ENCODE measurements at places on chromosomes 3 and 15. TPM values are rescaled to one million over a fixed set of nuclear protein-coding genes. Genes with fewer than 3 reads are reported as not detected.

DNA sequence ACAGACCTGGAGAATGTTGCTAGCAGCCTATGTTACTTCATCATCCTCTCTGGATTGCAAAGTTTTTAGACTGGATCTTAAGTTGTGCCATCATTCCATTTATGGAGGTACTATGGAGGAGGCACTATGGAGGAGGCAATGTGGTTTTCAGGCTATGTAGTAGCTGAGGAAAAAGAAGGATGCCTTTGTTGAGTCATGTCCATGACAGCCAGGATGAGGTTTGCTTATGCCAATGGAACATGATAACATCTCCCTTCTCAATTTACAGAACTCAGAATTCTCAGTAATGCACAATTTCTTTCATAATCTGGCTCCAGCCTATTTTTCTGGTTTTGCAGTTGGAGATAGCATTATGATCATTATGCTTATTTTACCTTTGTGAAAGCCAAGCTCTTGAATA is 65.9 kb upstream of the TMEM108 start:
- no peak overlapping the region for H3K27ac ChIP-seq
- no peaks in the 10 kb centered on the region for H3K4me1 ChIP-seq
- H3K27me3 ChIP-seq: peaks cover 16% of the 10 kb centered on the region
- DNase-seq: no peak
- H3K36me3 ChIP-seq: no peaks in the 10 kb centered on the region
- H3K4me3 ChIP-seq: no peak overlapping the region

DNA sequence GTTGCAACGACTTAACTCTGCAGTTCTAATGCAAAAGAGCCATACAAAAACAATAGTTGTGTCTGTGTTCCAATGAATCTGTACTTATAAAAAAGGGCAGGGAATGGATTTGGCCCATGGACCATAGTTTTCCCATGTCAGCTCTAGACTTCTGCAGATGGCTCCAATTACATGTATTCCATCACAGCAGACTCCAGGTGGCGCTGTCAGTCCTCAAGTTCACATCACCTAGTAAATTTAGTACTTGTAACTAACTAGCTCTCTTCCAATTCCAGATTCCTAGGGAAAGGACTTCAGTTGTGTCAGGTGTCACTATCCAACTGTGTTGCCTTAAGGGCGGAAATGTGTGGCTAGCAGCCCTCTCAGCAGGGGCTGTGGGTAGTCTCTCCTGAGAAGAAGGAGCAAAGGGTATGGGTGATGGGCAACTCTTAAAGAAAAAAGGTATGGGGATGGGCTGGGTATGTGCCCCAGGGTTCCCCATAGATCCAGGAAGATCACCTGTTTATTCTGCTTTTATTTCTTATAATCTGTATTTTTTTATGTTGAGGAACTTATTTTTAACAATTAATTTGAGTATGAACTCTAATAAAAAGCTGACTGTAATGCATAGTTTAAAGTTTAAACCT is 36.2 kb downstream of the BBS4 start:
- H3K27ac ChIP-seq: no peak overlapping the region
- peaks cover 30% of the 10 kb centered on the region for H3K36me3 ChIP-seq
- no peaks in the 10 kb centered on the region for H3K4me1 ChIP-seq
- H3K27me3 ChIP-seq: no peaks in the 10 kb centered on the region
- no peak for DNase-seq

DNA sequence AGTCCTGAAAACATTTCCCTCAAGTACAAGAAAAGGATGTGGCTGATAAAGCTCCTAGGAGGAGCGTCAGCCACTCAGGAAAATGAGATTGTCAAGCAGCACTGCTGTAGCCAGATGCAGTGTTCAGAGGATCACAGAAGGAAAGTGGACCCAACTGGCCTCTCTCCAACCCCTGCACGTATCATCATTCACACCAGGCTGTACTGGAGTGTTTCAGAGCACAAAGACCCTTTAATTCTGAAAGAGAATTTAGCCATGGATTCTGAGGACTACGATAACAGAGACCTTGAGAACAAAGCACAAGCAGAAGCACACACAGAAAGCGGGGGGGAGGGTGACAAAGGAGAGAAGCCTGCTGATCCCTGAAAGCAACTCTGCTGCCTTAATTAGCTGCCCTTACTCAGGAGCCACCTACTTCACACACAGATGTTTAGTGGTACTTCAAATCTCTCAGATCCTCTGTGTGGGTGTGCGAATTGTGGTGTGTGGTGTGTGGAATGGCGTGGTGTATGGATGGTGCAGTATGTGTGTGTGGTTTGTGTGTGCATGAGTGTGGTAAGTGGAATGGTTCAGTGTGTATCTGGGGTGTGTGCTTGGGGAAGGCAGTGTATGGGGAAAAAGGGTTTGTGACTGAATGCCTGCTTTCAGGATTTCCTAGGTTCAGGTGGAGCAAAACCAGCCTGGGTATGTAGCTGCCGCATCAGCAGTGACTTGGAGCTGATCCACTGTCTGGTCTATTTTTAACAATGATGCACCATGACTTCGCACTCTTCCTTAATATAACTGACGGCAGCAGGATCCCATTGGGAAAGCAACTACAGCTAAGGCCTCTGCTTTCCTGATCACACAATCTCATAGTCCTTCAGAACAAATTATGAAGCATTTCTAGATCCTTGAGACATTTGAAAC is 192.5 kb downstream of the RSL24D1 start:
- no peak overlapping the region for H3K27ac ChIP-seq
- H3K4me3 ChIP-seq: no peak overlapping the region
- no peak for DNase-seq
- no peaks in the 10 kb centered on the region for H3K27me3 ChIP-seq

GRCh38 chr3:195087328-195087727 is 183.6 kb downstream of the XXYLT1 start:
- DNase-seq: no peak
- H3K27me3 ChIP-seq: no peaks in the 10 kb centered on the region
- H3K4me3 ChIP-seq: peak overlapping the region; percentile 55
- H3K27ac ChIP-seq: no peak overlapping the region
- H3K4me1 ChIP-seq: peaks cover 20% of the 10 kb centered on the region

GRCh38 chr15:57184502-57184901 is 191.8 kb upstream of the CGNL1 start:
- no peak overlapping the region for H3K4me3 ChIP-seq
- no peaks in the 10 kb centered on the region for H3K27me3 ChIP-seq
- H3K36me3 ChIP-seq: peaks cover 27% of the 10 kb centered on the region
- DNase-seq: no peak

- DNase-seq: no peak
- H3K36me3 ChIP-seq: no peaks in the 10 kb centered on the region
- H3K4me1 ChIP-seq: no peaks in the 10 kb centered on the region
- H3K4me3 ChIP-seq: no peak overlapping the region
These were observed 140.1 kb downstream of the OCA2 start for GRCh38 chr15:27958911-27959578.

DNA sequence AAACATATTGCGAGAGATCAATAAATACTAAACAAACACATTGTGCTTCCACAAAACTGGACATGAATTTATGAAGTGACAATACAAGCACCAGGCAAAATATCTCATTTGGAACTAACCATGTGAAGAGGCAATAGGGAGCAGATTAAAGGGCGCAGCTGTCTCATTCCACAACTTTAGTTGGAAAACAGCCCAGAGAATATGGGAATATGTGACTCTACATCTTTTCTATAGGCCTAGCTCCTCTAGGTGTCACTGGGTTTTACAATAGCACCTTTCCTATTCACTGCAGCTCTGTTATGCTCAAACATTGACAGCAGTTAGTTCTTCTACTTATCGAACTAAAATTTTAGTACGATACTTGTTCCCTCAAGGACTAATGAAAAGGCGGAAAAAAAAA is 866.3 kb upstream of the GBE1 start:
- peaks cover 3% of the 10 kb centered on the region for H3K4me1 ChIP-seq
- DNase-seq: no peak
- H3K27ac ChIP-seq: no peak overlapping the region
- peaks cover 2% of the 10 kb centered on the region for H3K36me3 ChIP-seq
- no peak overlapping the region for H3K4me3 ChIP-seq

DNA sequence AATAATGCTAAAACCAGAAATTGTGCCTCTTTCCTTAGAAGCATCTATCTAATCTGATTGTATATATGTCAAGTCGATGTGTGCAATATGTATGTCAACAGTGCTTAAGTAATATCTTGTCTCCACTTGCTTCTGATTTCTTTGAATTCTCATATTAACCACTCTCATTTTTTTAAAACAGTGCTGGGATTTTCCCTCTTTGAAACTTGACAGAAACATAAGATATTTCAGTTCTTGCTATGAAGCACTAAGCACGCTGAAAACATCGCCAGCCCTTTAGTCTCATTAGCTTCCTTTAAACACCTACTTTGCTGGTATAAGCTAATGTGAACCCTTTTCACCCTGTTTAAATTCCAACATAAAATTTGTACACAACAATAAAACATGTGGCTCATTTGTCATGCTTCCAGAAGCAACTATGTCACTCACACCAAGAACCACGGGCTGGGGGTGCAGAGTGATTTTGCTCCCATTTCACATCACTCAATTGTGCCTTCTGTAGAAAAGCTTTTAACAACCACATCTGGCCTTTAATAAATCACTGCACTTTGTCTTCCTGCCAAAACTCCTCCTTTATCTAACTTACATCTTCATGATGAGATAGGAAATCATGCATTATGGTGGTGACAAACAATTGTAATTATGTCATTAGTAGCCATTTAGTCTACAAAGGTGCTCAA is 185.2 kb downstream of the FOXP1 start:
- H3K27me3 ChIP-seq: no peaks in the 10 kb centered on the region
- H3K4me3 ChIP-seq: no peak overlapping the region
- DNase-seq: no peak
- H3K4me1 ChIP-seq: peaks cover 47% of the 10 kb centered on the region
- peaks cover 5% of the 10 kb centered on the region for H3K36me3 ChIP-seq
- no peak overlapping the region for H3K27ac ChIP-seq

DNA sequence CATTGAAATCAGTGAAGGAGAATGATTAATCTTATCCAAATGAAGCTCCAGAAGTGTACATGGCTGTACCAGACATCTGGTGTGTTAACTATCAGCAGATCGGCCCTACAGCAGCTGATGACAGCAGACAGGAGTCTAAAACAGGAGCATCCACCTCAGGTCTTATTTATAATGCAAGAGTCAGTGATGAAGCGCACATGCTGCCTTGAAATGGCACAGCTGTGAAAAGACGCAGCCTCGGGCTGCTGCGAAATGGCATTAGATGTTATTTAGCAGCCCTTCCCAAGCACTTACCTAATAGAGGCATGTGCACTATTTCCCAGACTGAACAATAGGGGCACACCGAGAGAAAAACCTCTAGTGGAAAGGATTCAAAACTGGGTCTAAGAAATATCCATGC is 472.3 kb upstream of the CBLB start:
- no peak overlapping the region for H3K27ac ChIP-seq
- H3K4me3 ChIP-seq: no peak overlapping the region
- no peak for DNase-seq

GRCh38 chr3:47057212-47057671 is 77.8 kb downstream of the NBEAL2 start:
- peaks cover 40% of the 10 kb centered on the region for H3K36me3 ChIP-seq
- H3K27ac ChIP-seq: no peak overlapping the region
- H3K27me3 ChIP-seq: no peaks in the 10 kb centered on the region
- H3K4me3 ChIP-seq: no peak overlapping the region
- peaks cover 2% of the 10 kb centered on the region for H3K4me1 ChIP-seq

DNA sequence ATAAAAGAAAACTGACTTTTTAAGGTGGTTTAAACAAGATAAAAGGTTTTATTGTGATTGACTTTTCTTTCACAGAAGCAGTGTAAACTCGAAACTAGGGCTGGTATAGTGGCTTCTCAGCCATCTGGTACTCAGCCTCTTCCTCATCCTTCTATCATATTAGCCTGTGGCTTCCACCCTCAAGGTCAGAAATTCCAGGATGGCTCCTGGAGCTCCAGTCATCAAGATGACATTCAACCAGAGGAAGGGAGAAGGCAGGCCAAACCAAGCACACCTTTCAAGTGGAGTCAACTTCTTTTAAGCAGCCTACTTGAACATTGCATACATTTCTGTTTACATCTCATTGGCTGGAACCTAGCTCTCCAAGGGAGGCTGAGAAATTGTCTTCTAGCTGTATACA is 1.3 kb upstream of the MESD start:
- no peak overlapping the region for H3K4me3 ChIP-seq
- H3K27ac ChIP-seq: peak overlapping the region; percentile 7
- no peaks in the 10 kb centered on the region for H3K27me3 ChIP-seq
- DNase-seq: no peak
- peaks cover 43% of the 10 kb centered on the region for H3K4me1 ChIP-seq

- H3K4me3 ChIP-seq: no peak overlapping the region
- H3K4me1 ChIP-seq: no peaks in the 10 kb centered on the region
- no peak for DNase-seq
- H3K27ac ChIP-seq: no peak overlapping the region
- peaks cover 25% of the 10 kb centered on the region for H3K27me3 ChIP-seq
These were observed 34.9 kb upstream of the CPOX start for GRCh38 chr3:98628317-98628716.

DNA sequence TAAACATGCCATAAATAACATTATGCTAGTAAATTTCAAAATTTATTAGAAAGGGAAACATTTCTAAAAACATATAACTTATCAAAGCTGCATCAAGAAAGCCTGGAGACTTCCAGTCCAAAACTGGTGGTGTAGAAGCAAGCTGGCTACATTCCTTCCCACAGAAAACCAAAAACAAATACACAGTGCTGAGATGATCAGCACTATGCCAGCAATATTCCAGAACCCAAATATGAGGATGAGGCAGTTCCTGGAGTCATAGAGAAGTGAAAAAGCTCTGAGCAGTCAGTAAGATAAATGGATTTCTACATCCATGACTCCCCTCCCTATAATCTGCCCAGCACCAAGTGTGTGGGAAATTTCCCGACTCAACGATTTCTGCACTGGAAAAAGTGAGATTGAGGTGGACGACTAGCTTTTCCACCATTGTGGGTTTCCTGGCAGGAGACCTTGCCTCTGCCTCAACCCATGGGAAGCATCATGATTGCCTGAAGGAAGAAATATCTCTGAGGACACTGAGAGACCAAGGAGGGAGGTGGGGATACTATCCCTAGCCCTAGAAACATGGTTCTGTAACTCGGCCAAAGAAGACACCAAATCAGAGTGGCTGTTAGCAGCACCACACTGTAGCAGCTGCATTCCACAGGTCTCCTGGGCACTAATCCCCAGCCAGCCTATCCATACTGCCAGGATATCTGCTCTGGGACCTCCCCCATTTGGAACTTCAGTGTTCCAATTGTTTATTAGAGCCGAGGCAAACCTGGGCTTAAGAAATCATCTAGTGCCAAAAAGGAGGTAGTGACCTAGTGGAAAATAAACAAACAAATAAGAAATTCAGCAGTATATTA is 11.8 kb upstream of the CLN6 start:
- DNase-seq: no peak
- H3K27ac ChIP-seq: peak overlapping the region; percentile 32
- no peak overlapping the region for H3K4me3 ChIP-seq
- no peaks in the 10 kb centered on the region for H3K27me3 ChIP-seq
- H3K4me1 ChIP-seq: peaks cover 2% of the 10 kb centered on the region
- H3K36me3 ChIP-seq: peaks cover 2% of the 10 kb centered on the region

GOLGA8N gene
- 9.2 TPM for total RNA-seq

CHRD gene
- 2.7 TPM for total RNA-seq

SLC4A7 gene
- 78.8 TPM for total RNA-seq

SLCO3A1 gene
- total RNA-seq: 1.3 TPM

CAMK2N2 gene
- 1.8 TPM for total RNA-seq

CHRM5 gene
- not detected for total RNA-seq

COLQ gene
- 2.6 TPM for total RNA-seq

PRC1 gene
- total RNA-seq: 46.4 TPM
